ENCODE measurements at places on chromosomes 11 and 22. TPM values are rescaled to one million over a fixed set of nuclear protein-coding genes. Genes with fewer than 3 reads are reported as not detected.

The OR6A2 gene
- total RNA-seq: not detected

- H3K4me1 ChIP-seq: peaks cover 71% of the 10 kb centered on the region
- no peaks in the 10 kb centered on the region for H3K27me3 ChIP-seq
- H3K27ac ChIP-seq: peak overlapping the region; percentile 99
- no peak overlapping the region for H3K4me3 ChIP-seq
These were observed 10.7 kb downstream of the CRY2 start for GRCh38 chr11:45857961-45858474.

- H3K36me3 ChIP-seq: peaks cover 39% of the 10 kb centered on the region
- peak overlapping the region; percentile 98 for H3K27ac ChIP-seq
These were observed 10.8 kb downstream of the AHNAK start for GRCh38 chr11:62535802-62536201.

DNA sequence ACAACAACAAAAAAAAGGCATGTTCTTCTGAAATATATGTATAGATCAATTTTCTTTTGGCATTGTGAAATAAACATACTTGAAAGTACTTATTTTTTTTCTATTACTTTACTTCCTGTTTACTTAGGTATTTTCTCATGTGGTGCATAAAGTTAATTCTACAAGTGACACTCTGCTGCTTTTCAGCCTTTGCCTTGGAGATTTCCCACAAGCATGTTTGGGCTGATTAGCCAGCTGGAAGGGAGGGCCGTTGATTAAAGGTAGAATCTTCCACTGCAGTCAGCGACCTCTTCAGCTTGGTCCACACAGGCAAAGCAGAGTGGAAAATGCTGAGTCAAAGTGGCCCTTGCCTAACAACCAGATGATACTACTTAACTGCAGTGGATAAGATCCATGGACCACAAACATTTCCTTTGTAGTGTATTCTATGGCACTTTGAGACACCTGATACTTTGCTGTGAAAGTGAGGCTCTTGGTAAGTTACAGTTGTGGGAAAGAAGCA, 176.0 kb downstream of the ARHGAP42 start:
- no peak overlapping the region for H3K4me3 ChIP-seq
- H3K4me1 ChIP-seq: no peaks in the 10 kb centered on the region

The TTLL1 gene
- total RNA-seq: 9.8 TPM

The OSBP2 gene
- total RNA-seq: 2.4 TPM

The NEFH gene
- total RNA-seq: 0.30 TPM

- peaks cover 13% of the 10 kb centered on the region for H3K4me1 ChIP-seq
- DNase-seq: no peak
- H3K27ac ChIP-seq: no peak overlapping the region
- H3K36me3 ChIP-seq: no peaks in the 10 kb centered on the region
- H3K4me3 ChIP-seq: no peak overlapping the region
These were observed 37.8 kb downstream of the TBC1D22A start for GRCh38 chr22:46800102-46800857.

- DNase-seq: no peak
- H3K4me3 ChIP-seq: peak overlapping the region; percentile 76
- no peaks in the 10 kb centered on the region for H3K27me3 ChIP-seq
- peaks cover 4% of the 10 kb centered on the region for H3K4me1 ChIP-seq
- H3K36me3 ChIP-seq: no peaks in the 10 kb centered on the region
- H3K27ac ChIP-seq: peak overlapping the region; percentile 92
These were observed 545 bp upstream of the TIRAP start for GRCh38 chr11:126282361-126282735.

DNA sequence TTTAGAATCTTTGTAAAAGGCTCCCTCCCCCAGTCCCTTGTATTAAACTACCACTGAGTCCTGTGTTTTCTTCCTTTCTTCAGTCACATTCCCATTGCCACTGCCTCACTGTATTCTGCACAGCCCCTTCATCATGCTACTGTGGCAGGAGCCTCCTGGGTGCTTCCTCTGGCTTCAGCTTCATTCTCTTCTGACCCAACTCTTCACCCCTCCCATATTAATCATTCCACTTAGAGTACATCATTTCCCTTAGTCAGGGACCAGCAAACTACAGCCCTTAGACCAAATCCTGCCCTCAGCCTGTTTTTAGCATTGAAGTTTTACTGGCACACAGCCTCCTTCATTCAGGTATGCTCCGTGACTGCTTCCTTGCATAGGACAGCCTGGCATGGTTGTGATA, 127.7 kb upstream of the MTNR1B start:
- no peak overlapping the region for H3K4me3 ChIP-seq
- no peaks in the 10 kb centered on the region for H3K27me3 ChIP-seq
- DNase-seq: no peak
- H3K36me3 ChIP-seq: no peaks in the 10 kb centered on the region
- H3K27ac ChIP-seq: no peak overlapping the region

The POU2AF3 gene
- 4.4 TPM for total RNA-seq

DNA sequence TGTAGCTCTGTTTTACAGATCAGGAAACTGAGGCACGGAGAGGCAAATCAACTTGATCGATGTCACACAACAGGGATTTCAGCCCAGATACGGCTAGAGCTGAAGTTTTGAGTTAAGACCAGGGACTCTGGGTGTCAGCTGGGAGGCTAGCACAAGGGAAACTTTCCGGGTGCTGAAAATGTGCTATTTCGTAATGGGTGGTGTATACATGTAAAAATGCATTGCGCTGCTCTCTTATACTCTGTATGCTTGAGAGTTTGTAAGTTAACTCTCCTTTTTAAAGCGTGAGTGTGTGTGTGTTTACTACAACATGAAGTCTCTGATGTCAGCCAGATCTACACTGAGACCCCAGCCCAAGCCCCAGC, 227.6 kb downstream of the MN1 start:
- H3K36me3 ChIP-seq: no peaks in the 10 kb centered on the region
- no peak overlapping the region for H3K27ac ChIP-seq
- no peak for DNase-seq
- H3K4me3 ChIP-seq: no peak overlapping the region
- H3K4me1 ChIP-seq: no peaks in the 10 kb centered on the region

- H3K4me1 ChIP-seq: peaks cover 36% of the 10 kb centered on the region
- no peaks in the 10 kb centered on the region for H3K36me3 ChIP-seq
- DNase-seq: no peak
- H3K4me3 ChIP-seq: no peak overlapping the region
These were observed 108.4 kb downstream of the RPL27A start for GRCh38 chr11:8790968-8791367.

DNA sequence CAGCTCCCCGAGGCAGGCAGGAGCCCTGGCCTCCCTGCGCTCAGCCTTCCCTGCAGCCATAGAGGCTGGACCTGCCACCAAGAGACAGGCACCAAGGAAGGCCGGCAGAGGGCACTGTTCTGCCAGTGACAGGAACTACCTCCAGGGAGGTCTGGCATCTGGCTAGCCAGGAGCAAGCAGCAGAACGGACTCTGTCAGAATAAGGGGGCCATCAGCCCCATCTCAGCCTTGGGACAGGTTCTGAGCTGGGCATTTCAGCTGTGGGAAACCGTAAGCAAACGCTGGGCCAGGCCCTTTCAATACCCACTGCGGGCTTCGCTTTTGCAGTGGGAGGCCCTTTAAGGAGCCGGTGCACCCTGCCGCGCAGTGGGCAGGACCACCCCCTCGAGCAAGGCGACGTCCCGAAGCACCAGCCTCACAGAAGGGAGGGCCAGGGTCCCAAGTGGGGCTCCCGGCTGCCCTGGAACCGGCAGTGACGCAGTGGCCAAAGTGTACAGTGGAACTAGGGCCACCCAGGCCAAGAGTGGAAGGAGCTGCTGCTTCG, 18.2 kb downstream of the IFT27 start:
- peaks cover 6% of the 10 kb centered on the region for H3K4me1 ChIP-seq
- no peaks in the 10 kb centered on the region for H3K27me3 ChIP-seq

DNA sequence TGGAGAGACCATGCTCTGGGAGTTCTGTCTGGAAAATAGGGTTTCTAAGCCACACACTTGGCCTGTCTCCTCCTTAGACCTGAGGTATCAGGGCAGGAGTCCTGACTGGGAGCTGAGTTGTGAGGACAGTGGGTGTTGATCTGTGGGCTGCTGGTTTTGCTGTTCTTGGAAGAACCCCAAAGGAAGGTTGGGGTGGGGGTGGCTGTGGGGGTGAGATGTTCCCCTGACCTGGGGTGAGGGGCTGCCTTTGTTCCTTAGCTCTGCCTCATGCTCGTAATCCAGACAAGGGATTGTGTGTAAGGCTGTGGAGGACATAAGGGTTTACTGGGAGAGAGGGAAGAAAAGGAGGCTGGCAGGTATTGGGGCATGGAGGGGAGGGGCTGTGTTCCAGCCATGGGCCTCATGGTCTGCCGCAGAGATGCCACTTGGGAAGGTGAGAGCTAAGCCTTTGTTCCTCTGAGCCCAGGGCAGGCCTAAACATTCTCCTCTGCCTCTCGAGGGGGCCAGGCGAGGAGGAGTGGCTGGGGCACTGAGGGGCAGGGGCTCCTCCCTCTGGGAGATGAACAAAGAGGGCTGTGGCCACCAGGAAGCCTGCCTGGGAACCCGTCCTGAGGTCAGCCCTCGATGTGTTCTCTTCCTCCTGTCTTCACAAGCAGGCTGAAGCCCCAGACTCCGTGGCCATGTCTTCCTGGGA, 4.4 kb downstream of the OTOG start:
- no peak overlapping the region for H3K4me3 ChIP-seq
- DNase-seq: no peak
- H3K36me3 ChIP-seq: no peaks in the 10 kb centered on the region
- peaks cover 15% of the 10 kb centered on the region for H3K27me3 ChIP-seq

- DNase-seq: no peak
- no peak overlapping the region for H3K27ac ChIP-seq
- H3K4me3 ChIP-seq: no peak overlapping the region
- no peaks in the 10 kb centered on the region for H3K36me3 ChIP-seq
- no peaks in the 10 kb centered on the region for H3K27me3 ChIP-seq
These were observed 165.0 kb downstream of the RCN1 start for GRCh38 chr11:32255841-32256240.

GRCh38 chr11:74320538-74320937, 9.1 kb upstream of the P4HA3 start:
- no peaks in the 10 kb centered on the region for H3K36me3 ChIP-seq
- no peaks in the 10 kb centered on the region for H3K4me1 ChIP-seq
- no peak for DNase-seq
- no peak overlapping the region for H3K4me3 ChIP-seq
- no peaks in the 10 kb centered on the region for H3K27me3 ChIP-seq

DNA sequence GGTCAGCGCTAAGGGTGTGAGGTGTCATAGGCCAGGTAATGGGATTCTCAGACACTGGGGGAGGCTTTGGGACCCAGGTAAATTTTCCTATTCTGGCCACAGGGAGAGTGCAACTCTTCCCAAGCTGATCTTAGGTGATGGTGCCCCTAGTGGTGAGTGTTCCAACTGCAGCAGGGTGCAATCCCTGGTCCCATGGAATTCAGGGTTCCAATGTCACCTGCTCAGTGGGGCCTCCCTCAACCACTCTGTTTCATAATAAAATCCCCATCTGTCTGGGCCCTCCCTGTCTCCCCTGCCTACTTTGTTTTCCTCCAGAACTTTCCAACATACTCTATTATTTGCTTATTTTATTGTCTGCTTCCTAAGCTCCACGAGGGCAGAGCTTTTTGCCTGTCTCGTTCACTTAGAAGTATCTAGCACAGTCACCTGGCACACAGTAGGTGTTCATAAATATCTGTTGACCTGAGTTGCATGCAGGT, 2.9 kb upstream of the SGSM1 start:
- no peaks in the 10 kb centered on the region for H3K4me1 ChIP-seq
- H3K36me3 ChIP-seq: no peaks in the 10 kb centered on the region
- peak; percentile 32 for DNase-seq
- H3K27ac ChIP-seq: no peak overlapping the region

- no peaks in the 10 kb centered on the region for H3K27me3 ChIP-seq
- no peak overlapping the region for H3K27ac ChIP-seq
- no peak for DNase-seq
- H3K4me3 ChIP-seq: no peak overlapping the region
- H3K36me3 ChIP-seq: no peaks in the 10 kb centered on the region
These were observed 284.8 kb downstream of the ETS1 start for GRCh38 chr11:128302425-128303186.

DNA sequence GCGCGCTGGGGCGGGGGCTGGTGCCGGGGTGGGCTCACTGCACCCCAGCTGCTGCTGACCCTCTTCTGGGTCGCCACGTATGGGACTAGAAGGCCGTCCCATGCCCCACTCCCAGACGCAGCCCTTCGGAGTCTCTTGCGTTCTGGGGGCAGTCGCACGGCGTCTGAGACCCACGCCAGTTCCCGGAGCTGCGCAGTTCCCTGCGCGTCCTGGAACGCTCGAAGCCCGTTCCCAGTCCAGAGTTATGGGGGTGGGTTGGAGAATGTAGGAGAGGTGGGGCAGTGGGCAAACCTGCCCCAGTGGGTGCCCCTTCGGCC, 375 bp downstream of the LAYN start:
- peak overlapping the region; percentile 74 for H3K27ac ChIP-seq
- H3K4me3 ChIP-seq: peak overlapping the region; percentile 70
- H3K36me3 ChIP-seq: no peaks in the 10 kb centered on the region
- DNase-seq: no peak
- H3K27me3 ChIP-seq: peaks cover 3% of the 10 kb centered on the region
- peaks cover 27% of the 10 kb centered on the region for H3K4me1 ChIP-seq

- H3K4me1 ChIP-seq: no peaks in the 10 kb centered on the region
- no peak overlapping the region for H3K4me3 ChIP-seq
- no peak overlapping the region for H3K27ac ChIP-seq
- no peaks in the 10 kb centered on the region for H3K36me3 ChIP-seq
- no peaks in the 10 kb centered on the region for H3K27me3 ChIP-seq
These were observed 25.5 kb downstream of the MYEOV start for GRCh38 chr11:69319255-69320106.

The OMP gene
- total RNA-seq: 9.9 TPM

The FGF4 gene
- total RNA-seq: 1.8 TPM

DNA sequence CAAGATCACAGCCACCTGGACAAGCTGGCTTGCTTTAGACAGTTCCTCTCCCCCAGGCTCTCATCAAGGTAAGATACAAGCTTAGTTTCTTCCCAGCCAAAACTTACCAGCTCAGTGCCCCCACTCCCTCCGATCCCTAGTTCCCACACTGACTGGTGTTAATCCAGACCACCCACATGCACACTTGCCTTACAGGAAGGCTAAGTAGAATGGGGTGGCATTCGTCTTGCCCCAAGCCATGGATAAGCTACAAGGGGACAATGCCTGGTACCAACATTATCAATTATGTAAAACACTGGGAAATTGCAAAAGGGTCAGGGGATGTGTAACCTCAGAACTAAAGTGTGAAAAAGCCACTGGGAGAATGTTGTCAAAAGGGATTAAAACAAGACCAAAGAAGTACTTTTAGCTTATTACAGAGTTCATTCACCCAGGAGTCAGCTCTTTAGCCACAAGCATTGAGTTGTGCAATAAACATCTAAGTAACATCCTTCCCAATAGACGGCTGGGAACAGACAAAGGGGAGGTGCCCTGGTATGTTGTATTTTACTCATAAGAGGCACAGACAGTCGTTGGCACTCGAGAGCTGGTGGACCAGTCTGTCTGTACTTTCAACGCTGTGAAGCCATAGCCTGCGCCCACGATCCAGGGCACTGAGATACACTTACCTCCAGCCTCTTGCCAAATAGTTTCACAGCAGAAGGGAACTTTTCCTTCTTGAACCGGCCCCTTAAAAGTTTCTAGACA, 1.1 kb downstream of the DHCR7 start:
- no peaks in the 10 kb centered on the region for H3K36me3 ChIP-seq
- no peaks in the 10 kb centered on the region for H3K27me3 ChIP-seq
- H3K4me3 ChIP-seq: peak overlapping the region; percentile 45
- DNase-seq: peak; percentile 62

GRCh38 chr11:113504586-113504985, 29.4 kb upstream of the DRD2 start:
- no peak for DNase-seq
- peaks cover 12% of the 10 kb centered on the region for H3K4me1 ChIP-seq
- no peak overlapping the region for H3K27ac ChIP-seq

Data from tibial nerve (tissue), 4 donors.